ENCODE measurements at places on chromosomes 1 and 21. TPM values are rescaled to one million over a fixed set of nuclear protein-coding genes. Genes with fewer than 3 reads are reported as not detected.

MTARC1 gene
- 5.3 TPM for total RNA-seq

B3GALT2 gene
- 1.6 TPM for total RNA-seq

TSPAN1 gene
- total RNA-seq = 0.99 TPM

AIM2 gene
- not detected for total RNA-seq

ANGPTL7 gene
- total RNA-seq = 3.3 TPM

KRTAP21-2 gene
- not detected for total RNA-seq

PCSK9 gene
- not detected for total RNA-seq

GRCh38 chr21:46482225-46482845, 23.6 kb downstream of the DIP2A start:
- no peak for DNase-seq

DNA sequence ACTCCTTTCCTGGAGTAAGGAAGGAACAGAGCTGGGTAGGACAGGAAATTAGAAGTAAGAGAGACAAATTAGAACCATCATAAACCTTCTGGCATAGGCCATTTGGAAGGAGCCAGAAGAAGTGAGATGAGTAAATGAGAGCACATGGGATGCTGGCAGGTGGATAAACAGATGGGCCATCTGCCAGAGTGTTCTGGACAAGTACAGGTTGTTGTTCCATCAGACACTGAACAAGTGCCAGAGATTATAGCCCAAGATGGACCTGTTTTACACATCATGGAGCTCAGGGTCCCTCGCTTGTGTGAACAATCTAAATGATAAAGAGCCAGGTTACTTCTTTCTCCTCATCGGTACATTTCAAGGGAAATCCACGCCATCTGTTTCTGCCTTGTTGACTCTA, 200.3 kb downstream of the HHIPL2 start:
- no peak for DNase-seq

DNA sequence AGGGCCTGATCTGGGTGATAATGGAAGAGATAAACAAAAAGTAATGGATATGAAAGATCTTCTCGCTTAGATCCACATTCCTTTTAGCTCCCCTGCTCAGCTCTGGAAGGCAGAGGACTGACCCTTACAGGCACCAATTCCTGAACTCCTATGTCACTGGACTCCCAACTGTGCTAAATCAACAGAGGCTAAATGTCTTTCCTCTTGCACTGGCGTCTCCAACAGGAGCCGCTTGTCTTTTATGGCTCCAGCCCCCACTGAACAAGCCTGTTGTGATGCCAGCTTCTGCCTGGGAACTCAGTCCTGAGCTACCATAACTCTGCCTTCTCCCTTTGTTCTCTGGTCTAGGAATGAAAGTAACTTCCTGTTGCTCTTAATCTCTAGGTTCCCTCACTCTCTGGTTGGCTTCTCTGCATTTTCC, 142.1 kb upstream of the COL11A1 start:
- no peak for DNase-seq

- DNase-seq = no peak
Measured at GRCh38 chr1:215640429-215641148, 73.5 kb downstream of the KCTD3 start.

DNA sequence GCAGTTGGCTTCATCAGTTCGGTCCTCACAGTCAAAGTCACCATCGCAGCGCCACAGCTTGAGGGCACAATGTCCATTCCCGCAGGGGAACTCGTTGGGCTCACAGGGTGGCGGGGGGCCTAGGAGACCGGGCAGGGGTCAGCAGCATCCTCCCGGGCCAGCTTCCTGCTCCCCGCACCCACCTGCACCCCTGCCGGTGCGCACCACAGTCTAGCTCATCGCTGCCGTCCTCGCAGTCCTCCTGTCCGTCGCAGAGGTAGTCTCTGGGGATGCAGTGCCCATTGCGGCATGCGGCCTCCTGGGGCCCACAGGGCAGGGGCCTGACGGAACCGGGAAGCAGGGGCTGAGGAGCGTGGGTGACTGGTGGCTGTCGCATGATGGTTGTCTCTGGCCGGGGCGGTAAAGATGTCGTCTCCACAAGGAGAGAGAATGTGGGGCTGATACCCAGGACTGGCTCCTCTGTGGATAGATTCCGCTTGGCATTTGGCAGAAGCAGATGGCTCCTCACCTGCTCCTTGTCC, 49.8 kb downstream of the HSPG2 start:
- no peak for DNase-seq

GRCh38 chr1:58047265-58047858, 499.2 kb downstream of the OMA1 start:
- DNase-seq = no peak

DNA sequence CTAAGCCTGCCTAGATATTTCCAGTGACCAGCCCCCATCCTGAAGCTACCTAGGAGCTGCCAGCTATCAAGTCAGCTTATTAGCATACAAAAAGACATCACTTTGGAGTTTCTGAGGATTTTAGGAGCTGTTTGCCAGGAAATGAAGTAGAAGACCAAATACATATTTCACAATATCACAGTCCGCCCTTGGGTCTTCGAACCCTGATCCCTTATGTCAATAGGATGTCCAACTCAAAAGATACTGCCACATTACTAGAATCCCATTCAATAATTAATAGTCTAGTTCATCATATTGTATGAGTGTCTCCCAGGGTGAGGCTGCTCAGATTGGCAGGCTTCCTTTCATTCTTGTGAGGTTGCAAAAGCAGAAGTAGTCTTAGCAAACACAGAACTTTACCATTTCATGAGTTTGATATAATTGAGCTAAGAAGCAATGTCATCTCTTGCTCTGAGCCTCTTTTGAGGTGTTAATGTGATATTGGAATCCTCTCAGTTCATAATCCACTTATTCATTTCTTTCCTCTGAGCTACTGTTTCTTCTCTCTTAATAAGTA, 13.6 kb downstream of the IPO9 start:
- DNase-seq = no peak

DNA sequence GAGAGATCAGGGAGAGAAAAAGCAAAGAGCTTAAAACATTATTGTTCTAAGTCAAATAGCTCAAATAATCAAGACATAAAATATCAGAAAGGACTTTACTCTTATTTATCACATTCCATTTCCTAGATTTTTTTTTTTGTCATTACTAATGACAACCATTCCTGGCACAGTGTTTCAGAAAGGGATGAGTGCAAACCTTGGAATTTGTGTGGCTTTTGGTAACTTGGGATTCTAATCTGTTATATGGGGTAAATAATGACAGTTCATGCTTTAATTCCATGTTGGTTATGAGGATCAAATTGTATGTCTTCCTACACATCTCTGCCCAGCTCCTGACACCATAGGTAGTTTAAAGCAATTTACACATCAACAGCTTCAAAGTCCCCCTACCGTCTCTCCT, 358.4 kb upstream of the ADGRL4 start:
- no peak for DNase-seq

DNA sequence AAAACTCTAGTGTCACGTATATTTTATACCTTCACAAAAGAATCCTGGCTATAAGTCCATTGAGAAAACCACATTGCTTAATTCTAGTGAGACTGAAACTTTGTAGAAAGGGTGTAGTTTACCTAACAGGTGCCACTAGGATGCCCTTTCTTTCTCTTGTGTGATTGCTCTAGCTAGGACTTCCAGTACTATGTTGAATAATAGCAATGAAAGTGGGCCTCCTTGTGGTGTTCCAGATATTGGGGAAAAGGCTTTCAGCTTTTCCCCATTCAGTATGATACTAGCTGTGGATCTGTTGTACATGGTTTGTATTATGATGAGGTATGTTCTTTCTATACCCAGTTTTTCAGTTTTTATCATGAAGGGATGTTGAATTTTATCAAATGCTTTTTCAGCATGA, 39.7 kb upstream of the CHODL start:
- no peak for DNase-seq

DNA sequence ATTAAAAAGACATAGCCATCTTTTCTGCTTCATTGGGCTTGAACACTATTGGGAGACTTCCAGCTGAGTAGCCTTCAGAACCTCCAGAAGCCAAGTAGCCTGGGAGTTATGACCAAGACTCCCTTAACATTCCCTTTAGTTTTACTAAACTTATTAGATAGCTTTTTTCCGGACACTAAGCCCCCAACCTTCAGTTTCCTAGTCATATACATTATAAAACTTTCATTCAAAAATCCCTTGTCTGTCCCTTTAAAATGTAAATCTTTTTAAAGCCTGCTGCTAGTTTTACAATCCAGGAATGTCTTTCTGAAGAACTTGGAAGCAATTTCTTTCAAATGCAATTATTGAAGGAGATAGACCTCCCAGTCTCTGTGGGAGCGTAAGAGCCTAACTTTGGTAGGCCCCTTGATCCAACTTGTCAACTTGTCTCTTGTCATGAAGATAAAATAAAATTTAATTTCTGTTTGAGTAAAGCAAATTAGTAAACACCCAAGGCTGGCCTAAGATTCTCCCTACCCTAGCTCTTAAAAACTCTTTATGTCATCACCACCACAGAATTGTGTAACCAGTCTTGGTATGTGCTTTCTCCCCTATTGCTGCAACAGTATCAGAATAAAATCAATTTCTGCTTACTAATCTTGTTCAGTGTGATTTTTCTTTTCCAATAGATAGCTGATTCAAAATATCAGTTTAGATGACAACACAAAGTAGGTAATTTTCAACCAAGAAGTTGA, 796.2 kb downstream of the PLA2G4A start:
- DNase-seq = no peak

- DNase-seq = peak; percentile 36
Measured at GRCh38 chr1:53378061-53378460, 50.2 kb upstream of the LRP8 start.

- no peak for DNase-seq
Measured at GRCh38 chr1:225866061-225866837, 15.9 kb downstream of the TMEM63A start.

Measured in sigmoid colon (tissue), 7 donors.